ENCODE measurements at places on chromosomes 7 and 10.
A peak's percentile ranks its signal among the peaks of the same experiment; 100 is the strongest.

DNA sequence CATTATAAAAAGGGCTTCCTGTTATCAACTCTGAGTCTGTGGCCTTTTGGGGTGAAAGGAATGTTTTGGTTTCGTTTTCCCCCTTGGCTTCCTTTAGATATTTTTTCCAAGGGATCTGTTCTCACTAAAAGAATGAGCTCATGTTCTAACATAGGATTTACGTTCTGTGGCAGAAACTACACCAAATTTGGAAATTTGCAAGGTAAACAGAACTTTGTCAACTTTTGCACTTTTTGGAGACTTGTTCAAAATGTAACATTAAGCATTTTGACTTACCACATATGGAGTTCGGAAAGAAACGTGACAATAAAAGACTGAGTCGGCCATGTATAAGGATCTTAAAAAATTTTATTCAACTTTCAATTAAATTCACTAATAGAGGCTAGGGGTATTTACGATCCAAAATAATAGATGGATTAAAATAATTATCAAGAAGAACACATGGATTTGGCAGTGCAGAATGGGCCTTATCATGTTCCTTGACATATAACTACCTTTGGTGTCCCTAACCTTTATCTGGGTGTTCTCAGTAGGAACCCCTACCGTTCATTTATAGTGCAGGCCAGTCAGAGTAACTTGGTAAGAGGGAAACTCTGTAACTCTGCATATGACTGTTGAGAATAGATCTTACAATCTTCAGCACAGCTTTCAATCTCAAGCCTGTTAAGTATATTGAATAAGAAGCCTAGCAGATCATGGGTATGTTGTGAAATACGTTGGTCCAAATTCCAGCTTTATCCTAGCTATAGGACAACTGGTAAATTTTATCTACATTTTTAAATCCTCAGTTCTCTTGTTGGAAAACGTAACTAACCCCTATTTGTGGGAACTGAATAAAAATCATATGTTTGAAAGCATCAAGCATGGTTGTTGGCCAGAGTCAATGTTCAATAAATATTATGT is 11.8 kb downstream of the CPED1 start:
- no peak for DNase-seq

- DNase-seq = no peak
Observed at GRCh38 chr10:70602665-70603448, at the start of gene PRF1. PRF1 (minus strand) TSS chr10:70602741; CDS start chr10:70600902, 1,839 bp downstream.

DNA sequence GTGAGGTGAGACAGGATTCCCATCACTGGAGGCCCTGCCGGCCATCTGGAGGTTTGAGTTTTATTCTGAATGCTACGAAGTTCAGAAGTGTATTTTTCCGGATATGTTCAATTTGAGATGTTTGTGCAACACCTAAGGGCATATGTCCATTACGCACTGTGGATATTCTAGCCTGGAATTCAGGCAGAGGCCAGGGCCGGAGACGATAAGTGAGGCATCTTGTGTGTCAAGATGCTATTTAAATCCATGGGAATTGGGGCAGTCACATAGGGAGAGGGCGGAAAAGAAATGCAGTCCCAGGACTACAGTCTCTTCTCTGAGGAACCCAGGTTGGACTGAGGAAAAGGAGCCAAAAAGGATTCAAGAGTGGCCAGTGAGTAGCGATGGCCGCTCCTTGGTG is 1.9 kb upstream of the SUV39H2 start:
- no peak for DNase-seq

DNA sequence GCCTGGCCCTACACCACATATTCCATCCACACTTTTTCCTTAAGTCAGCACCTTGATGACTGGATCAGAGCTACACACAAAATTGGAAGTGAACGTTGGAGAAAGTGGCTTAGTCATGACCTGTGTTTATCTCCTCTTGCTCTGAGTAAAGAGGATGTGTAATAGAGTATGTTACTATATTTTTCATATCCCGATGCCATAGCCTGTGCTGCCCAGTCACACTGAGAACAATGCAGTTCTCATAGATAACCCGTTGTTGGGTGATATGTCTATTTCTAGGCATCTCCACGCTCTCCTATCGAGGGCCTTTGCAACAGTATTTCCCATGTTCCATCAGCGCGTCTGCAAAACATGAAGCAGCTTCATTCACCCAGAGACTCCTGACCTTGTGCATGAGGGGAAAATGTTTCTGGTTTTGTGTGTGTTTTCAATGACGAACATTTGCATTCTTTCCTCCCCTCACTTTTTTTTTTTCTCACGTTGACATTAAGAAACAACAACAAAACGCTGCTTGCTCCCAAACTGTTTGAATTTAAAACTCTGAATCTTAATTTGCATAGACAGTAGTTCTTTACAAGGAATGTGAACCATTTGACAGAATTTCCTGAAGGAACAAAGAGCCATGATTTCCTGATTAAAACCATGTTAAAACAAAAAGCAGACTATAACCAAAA is 43.4 kb downstream of the GRK5 start:
- no peak for DNase-seq

DNA sequence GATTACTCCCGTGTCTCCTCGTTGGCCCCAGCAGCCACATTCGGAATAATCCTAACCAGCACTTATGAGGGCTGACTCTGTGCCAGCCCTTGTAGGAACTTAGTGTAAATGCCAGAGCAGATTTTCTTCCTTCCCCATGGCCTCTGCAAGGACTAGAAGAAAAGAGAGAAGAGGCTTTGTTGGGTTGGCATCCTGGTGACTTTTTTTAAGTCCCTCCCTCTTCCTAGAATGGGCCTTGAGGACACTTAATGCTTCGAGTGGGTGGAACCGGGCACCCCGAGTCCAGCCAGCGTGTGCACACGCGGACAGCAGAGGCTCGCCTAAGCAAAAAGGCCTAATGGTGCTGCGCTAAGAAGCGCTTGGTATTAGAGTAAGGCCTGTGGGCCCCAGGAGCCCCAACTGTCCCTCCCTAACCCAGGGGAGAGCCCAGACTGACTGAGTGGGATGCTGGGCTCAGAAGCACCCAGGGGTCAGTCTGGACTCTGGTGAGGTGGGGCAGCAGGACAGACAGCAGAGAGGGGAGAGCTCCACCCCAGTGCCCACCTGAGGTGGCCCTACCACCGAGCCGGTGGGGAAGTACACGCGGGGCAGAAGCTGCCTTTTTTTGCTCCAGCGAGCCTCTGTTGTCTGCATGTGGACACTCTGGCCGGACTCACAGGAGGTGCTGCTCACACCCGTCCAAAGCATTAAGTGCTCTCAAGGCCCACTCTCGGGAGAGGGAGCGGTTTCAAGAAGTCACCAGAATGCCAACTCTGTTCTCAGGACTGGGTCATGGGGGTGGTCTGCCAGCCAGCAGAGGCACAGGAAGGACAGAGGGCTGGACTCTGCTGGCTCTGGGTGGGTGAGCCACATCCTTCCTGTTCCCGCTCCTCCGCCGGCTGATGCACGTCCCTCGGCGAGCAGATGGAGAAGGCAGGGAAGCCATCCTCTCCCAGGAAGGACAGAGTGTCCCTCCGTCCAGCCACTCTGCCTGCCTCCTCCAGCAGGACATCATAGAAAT is 12.5 kb downstream of the ITPRIP start:
- DNase-seq = no peak

GRCh38 chr10:70677016-70677415 is 4.7 kb downstream of the ADAMTS14 start:
- DNase-seq = no peak

DNA sequence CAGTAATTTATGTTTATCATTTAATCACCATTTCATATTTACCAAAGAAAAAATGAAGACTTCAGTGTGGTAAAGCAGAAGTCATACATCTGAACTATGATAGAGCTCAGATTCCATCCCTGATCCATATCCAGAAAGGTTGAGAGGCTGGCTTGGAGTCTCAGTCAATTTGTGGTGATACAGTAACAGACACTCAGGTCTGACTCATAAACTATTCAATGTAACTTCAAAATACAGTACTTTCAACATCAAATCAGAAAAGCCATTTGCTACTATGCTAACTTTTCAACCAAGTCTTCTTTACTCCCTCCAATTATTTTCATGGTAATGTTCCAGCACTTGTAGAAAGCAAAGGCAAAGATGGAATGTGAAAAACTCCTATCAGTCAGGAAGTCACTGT is 190.4 kb downstream of the HDAC9 start:
- DNase-seq = no peak

DNA sequence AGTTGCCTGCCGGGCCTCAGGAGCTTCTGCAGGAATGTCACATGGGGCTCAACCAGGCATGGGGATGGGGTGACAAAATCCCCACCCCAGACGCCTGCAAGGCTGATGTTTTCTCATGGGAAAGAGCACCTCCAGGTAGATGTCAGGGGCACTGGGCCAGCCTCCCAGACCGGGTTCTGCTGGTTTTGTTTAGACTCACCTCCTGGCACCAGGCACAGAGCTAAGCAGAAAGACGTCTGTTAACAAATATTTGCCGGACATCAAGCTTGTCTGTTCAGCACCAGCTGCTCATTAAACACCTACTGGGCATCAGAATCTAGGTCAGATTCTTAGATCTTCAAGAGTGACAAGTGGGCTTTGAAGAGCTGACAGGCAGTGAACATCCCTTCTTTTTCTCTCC is 34.9 kb upstream of the TCERG1L start:
- DNase-seq = no peak

GRCh38 chr7:78260826-78261225 is 462.3 kb downstream of the PHTF2 start:
- no peak for DNase-seq

- no peak for DNase-seq
Observed at GRCh38 chr7:139018910-139019309, 16.9 kb downstream of the ZC3HAV1L start.

DNA sequence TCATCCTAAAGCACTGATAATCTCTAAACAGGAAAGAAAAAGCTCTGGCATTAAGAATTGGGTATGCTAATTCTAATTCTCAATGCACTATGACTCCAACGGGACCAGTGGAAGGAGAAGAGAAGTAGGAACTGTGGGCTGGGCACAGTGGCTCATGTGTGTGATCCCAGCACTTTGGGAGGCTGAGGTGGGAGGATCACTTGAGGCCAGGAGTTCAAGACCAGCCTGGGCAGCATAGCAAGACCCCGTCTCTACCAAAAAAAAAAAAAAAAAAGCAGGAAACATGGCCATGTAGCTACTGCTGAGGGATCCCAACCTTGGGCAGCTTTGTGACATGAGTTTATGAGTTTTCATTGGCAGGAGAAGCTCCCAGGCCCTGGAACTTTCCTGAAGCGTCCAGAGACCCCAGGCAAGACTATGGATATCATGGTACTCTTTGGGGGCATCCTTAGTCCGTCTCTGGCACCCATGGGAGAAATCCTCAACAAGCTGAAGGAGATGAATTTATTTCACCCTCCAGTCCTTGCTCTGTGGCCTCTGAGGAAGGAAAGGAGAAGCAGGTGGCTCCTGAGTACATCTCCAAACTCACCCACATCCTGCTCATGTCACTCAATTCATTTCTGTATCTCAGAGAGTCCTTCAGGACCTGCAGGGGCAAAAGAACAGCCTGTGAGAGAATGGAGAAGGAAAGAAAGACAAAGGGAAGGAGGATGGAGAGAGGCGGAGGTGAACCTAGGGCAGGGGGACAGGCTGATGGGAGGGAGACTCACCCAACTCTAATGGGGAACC is 99.5 kb downstream of the SPDYE5 start:
- DNase-seq = no peak

DNA sequence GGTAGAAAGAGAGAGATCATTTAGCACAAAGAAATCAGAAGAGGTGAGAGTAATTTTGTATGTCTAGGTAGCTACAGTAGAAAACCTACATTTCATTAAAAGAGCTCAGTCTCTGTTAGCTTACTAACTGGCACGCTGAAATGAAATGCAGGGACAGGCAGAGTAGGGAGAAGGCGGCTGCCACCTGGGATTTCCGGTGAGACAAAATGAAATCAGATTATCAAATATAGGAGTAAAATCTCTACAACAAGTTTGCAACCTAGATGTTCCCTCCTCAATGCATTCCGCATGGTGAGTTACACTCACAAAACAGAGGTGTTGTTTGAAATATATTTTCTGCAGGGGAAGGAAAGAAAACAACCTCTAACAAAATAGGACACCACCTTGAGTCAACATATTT is 55.9 kb downstream of the VOPP1 start:
- DNase-seq = no peak

GRCh38 chr10:108545921-108546320 is 1377.4 kb downstream of the XPNPEP1 start:
- no peak for DNase-seq

DNA sequence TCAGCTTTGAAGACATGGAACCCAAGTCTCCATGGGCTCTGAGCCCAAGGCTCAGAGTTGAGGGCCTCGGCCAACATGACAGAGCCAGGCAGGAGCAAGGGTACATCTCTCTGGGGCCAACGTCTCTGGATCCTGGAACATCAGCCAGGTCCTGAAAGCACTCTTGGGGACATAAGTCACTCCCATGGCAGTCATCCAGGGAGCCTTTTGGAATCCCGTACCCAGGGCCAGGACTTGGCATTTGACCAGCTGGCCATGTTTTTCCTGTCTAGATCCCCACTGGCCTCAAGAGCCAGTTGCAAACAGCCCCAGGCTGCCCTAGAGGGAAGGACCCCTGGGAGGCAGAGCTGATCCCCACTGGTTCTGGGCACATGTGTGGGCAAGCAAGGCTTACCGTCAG is 4.3 kb upstream of the CXCL12 start:
- DNase-seq = no peak

GRCh38 chr7:86485827-86486226 is 157.9 kb upstream of the GRM3 start:
- peak; percentile 23 for DNase-seq

DNA sequence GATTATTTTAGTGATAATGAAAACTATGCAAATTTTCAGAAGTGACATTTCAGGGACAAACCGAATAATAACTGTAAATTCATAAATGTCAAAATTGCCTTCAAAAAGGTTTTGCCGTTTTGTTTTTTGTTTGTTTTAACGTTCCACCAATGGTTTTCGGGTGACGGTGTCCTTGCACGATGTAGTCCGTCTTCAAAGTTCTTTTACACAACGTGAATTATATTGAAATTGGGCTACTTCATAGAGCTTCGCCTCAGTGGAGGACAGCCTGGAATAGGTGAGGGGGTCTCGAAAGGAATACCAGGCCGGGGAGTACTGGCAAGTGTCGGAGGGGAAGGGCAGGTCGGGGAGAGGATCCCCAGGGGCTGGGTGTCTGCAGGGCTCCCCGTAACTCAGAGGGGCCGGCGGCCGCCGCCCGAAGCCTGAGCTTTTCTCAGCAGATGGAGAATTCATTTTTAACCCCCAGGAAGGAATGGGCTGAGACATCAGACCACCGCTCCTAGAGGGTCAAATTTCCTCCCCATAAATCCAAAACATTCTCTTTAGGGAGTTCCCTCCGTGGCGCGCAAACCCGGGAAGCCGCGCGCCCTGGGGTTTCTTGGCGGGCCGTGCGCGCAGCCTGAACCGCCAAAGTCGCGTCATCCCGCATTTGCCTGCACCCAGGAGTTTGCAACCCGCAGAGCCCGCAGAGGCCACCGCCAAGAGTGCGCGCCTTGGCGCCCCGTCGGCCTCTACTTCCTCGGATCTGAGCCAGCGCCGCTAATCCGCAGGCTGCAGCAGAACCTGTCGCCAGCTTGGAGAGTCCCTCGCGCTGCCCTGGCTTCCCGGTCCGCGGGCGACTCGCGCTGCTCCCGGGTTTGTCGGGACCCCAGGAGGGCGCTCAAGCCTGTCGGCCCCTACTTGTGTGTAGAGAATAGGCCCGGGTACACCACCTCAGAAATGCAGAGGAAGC is 17.3 kb upstream of the EVX1 start:
- DNase-seq = peak; percentile 39
